Activated T-helper 1 cell treated with anti-CD3 and anti-CD28 coated beads, Interleukin-2, amount 50 U/mL, for 16 hours (primary cell): ENCODE measurements at places on chromosomes 4 and X.

DNA sequence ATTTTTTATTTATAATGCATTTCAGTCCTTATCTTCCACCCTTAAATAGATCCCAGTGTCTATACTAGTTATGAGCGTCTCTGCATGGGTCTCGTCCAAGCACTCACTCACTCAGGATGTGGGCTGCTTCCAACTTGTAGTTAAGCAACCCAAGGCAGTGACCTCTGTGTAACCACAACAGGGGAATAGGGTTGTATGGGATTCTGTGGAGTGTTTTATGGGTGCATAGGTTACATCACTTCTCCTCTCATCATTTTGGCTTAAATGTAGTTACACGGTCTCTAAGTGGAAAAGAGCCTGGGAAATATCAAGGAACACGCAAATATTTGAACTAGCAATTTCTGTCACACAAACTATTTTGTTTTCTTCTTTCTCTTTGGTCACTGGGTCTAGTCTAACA is 931.0 kb downstream of the STIM2 start:
- DNase-seq = no peak

GRCh38 chrX:2423282-2423681 is 77.5 kb downstream of the DHRSX start:
- no peak for DNase-seq

GRCh38 chr4:8175686-8176085 is 17.1 kb upstream of the ABLIM2 start:
- no peak for DNase-seq

- DNase-seq = no peak
Measured at GRCh38 chrX:109848461-109849050, 115.5 kb upstream of the ACSL4 start.

- DNase-seq = no peak
Measured at GRCh38 chrX:470686-471085, 84.0 kb upstream of the PPP2R3B start.

- DNase-seq = no peak
Measured at GRCh38 chr4:1218634-1219565, 30.0 kb downstream of the CTBP1 start.

GRCh38 chr4:61445374-61446063 is 245.4 kb downstream of the ADGRL3 start:
- DNase-seq = no peak

DNA sequence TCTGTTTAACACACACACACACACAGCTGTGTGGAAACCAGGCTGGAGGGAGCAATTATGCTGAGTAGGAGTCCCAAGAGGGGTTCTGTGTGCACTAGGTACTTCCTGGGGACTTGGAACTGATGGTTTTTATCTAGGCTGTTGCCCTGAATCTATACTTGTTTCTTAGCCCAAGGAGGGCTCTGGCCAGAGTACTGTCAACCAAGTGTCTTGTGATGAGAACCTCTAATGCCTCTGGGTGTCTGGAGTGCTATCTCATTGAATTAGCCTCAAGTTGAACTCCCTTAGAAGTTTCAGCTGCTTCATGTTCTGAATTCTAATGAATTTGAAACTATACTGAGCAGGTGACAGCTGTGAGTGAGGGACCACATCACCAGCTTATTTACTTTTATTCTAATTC is 16.6 kb downstream of the ARHGAP24 start:
- no peak for DNase-seq

GRCh38 chrX:27251369-27251768 is 211.8 kb downstream of the PPP4R3C start:
- no peak for DNase-seq

GRCh38 chr4:28436191-28437080 is 1575.8 kb downstream of the STIM2 start:
- DNase-seq = no peak

DNA sequence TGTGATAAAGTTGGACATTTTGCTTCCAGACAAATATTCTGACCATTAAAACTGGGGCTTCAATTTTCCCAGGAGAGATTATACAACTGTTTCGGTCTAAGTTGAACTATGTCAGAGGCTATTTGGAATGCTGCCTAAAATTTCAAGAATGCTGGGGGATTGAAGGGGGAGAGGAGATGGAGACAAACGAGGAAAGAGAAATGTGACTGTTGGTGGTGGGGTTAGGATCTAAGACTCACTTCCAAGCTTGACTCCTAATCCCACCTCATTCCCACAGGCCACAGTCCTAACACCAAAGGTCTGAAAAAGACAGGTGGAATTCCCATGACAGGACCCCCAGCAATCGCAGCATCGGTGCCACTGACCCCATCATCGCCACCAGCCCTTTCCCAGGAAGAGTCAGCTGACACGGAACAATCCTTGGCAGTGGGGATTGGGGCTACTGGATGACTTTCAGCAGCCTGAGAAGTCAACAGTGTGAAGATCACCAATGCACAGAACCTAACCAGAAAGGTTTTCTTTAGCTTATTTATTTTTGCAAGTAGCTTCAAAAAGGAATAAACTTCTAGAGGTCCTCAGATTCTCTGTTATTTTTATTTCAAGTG is 74.0 kb upstream of the PRSS48 start:
- no peak for DNase-seq

GRCh38 chrX:34631479-34632220 is 25.4 kb downstream of the TMEM47 start:
- no peak for DNase-seq

GRCh38 chrX:50952406-50952805 is 41.9 kb downstream of the BMP15 start:
- DNase-seq = no peak

DNA sequence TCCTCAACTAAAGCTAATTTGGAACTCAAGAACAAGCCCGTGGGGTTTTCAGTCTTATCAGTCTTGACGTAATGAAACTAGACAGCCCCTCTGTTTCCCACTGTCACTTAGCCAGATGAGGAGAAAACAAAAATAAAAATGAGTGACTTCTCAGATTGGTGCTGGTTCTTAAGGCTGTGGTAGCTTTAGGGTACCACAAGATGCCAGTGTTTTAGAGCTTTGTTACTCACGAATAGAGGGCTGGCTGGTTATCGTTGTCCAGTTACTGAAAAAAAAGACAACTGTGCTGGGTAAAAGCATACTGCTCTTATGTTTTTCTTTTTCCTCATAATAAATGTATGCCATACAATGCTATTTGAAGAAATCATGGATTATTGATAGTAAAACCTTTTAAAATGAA is 796.7 kb downstream of the RAPGEF2 start:
- no peak for DNase-seq
